Fibroblast of lung (primary cell): ENCODE measurements at places on chromosomes 5 and 9.

DNA sequence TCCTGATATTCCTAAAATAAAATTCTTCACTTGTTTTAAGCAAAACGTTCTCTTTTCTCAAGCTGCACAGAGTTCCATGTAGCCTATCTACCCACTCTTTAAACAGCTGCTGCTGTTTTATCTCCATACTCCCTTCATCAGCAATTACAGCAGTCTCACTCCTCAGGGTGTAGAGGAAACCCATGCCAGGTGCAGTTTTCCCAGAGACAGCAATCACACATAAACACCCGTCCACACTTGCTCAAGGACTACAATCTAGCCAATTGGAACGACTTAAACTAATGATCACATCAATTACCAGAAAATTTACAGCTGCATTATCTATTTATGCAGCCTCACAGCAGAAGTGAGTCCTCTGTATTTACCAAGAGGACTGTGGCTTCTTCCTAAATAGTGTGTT is 141.7 kb downstream of the HTR1A start:
- DNase-seq = no peak

DNA sequence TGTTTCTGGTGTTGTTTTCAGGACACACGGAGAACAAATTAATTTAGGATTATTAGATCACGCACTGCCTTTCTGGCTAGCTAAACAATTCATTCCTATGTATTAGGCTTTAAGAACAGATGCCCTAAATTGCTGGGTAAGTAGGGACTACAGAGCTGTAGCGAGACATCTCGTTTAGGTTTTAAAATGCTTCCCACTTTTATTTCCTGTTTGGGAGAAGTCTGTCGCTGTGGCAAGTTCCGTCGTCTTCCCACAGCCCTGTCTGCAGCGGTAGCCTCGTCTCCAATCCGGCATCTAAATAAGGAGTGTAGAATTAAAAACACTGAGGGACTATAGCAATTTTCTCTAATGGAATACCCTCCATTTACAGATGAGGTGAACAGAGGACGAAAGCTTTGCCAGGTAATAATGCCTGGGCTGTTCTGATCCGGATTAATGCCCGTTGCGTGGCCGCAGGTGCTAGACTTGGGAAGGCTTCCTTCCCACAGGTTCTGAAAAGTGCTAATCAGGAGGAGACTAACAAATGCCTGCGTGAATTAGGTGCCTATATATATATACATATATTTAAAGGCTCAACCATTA is 1.3 kb upstream of the TRIM36 start:
- no peak for DNase-seq

- DNase-seq = no peak
Observed at GRCh38 chr9:38229504-38230155, 160.6 kb upstream of the SHB start.

- peak; percentile 0 for DNase-seq
Observed at GRCh38 chr5:163079618-163080017, 357.8 kb upstream of the CCNG1 start.
